CD4-positive, alpha-beta memory T cell (primary cell): ENCODE measurements at places on chromosomes 1 and 21. TPM values are rescaled to one million over a fixed set of nuclear protein-coding genes. Genes with fewer than 3 reads are reported as not detected.

The WNT4 gene
- 0.10 TPM for polyA plus RNA-seq

- H3K27me3 ChIP-seq: no peaks in the 10 kb centered on the region
- DNase-seq: no peak
- no peaks in the 10 kb centered on the region for H3K4me1 ChIP-seq
These were observed 84.0 kb downstream of the PHTF1 start for GRCh38 chr1:113675302-113675701.

The KCNN3 gene
- not detected for polyA plus RNA-seq

The PADI4 gene
- 0.08 TPM for polyA plus RNA-seq

GRCh38 chr1:83850834-83851233 lies 148.1 kb downstream of the TTLL7 start:
- no peaks in the 10 kb centered on the region for H3K36me3 ChIP-seq
- no peak overlapping the region for H3K4me3 ChIP-seq
- H3K27me3 ChIP-seq: no peaks in the 10 kb centered on the region

The TPTE gene
- not detected for polyA plus RNA-seq

GRCh38 chr1:210882414-210883221 lies 251.3 kb downstream of the KCNH1 start:
- DNase-seq: no peak
- no peak overlapping the region for H3K27ac ChIP-seq
- no peak overlapping the region for H3K4me3 ChIP-seq

The OR2L8 gene
- polyA plus RNA-seq: not detected

- no peaks in the 10 kb centered on the region for H3K27me3 ChIP-seq
- no peak overlapping the region for H3K4me3 ChIP-seq
- H3K27ac ChIP-seq: peak overlapping the region; percentile 49
- H3K4me1 ChIP-seq: peaks cover 61% of the 10 kb centered on the region
- H3K36me3 ChIP-seq: peaks cover 7% of the 10 kb centered on the region
These were observed 5.8 kb downstream of the TTC13 start for GRCh38 chr1:230972855-230973271.

The NUDT4B gene
- 3.1 TPM for polyA plus RNA-seq

The CRYAA gene
- polyA plus RNA-seq: not detected

GRCh38 chr1:111971396-111971795 lies 18.1 kb downstream of the KCND3 start:
- no peak overlapping the region for H3K4me3 ChIP-seq
- H3K36me3 ChIP-seq: no peaks in the 10 kb centered on the region
- no peaks in the 10 kb centered on the region for H3K4me1 ChIP-seq
- DNase-seq: no peak

The CD1B gene
- polyA plus RNA-seq: not detected

GRCh38 chr1:95201905-95202304 lies 32.1 kb upstream of the RWDD3 start:
- no peaks in the 10 kb centered on the region for H3K4me1 ChIP-seq
- no peak overlapping the region for H3K4me3 ChIP-seq
- H3K27ac ChIP-seq: no peak overlapping the region
- no peaks in the 10 kb centered on the region for H3K36me3 ChIP-seq

The ERICH3 gene
- not detected for polyA plus RNA-seq

- DNase-seq: peak; percentile 66
- peaks cover under 1% of the 10 kb centered on the region for H3K36me3 ChIP-seq
- H3K27me3 ChIP-seq: no peaks in the 10 kb centered on the region
- no peak overlapping the region for H3K4me3 ChIP-seq
These were observed 25.6 kb downstream of the TOMM20 start for GRCh38 chr1:235102993-235103411.

The EPHA10 gene
- polyA plus RNA-seq: not detected

DNA sequence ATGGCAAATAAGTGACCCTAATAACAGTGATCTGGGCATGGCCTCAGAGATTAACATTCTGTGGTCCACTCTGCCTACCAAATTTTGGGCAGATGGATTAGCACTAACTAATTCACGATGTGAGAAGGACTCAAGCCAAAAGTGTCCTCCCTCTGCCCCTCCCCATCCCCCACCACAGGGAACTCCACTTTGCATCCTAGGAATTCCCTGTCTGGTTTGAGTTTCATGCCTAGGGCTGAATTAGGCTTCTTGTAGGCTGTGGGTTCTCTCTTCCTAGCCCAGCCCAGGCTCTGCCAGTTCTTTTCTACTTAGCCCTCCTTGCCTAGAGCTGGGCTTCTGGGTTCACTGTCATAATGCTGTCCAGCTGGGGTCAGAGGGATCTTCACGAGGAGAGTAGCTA lies 64.1 kb downstream of the ATP2B4 start:
- no peak for DNase-seq
- no peaks in the 10 kb centered on the region for H3K27me3 ChIP-seq
- peaks cover 53% of the 10 kb centered on the region for H3K4me1 ChIP-seq

- no peaks in the 10 kb centered on the region for H3K36me3 ChIP-seq
- H3K4me1 ChIP-seq: no peaks in the 10 kb centered on the region
- no peak for DNase-seq
- H3K27ac ChIP-seq: no peak overlapping the region
These were observed 199.2 kb downstream of the HLX start for GRCh38 chr1:221078260-221078965.

GRCh38 chr1:50973875-50974617 lies 4.0 kb downstream of the CDKN2C start:
- H3K4me1 ChIP-seq: peaks cover 44% of the 10 kb centered on the region
- no peak overlapping the region for H3K27ac ChIP-seq
- H3K27me3 ChIP-seq: no peaks in the 10 kb centered on the region
- no peaks in the 10 kb centered on the region for H3K36me3 ChIP-seq
- no peak overlapping the region for H3K4me3 ChIP-seq
- DNase-seq: no peak

DNA sequence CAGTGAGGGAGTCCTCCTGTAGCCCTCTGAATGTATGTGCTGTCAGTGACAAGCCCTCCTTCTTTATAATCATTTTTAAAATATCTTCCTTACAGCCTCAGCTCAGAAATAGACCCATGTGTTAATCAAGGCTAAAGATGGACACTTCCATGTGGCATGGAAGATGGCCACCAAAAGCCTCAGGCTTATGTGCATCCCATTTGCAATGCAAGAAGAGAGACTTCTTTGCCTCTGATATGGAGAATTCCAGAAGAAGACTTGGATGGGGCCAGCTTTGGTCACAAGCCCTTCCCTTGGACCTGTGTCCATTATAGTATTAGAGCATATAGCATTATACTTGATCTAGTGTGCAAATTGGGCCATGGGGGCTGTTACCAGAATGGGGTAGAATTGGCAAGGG lies 18.5 kb downstream of the CCDC185 start:
- H3K27ac ChIP-seq: no peak overlapping the region
- no peak for DNase-seq
- no peaks in the 10 kb centered on the region for H3K27me3 ChIP-seq

GRCh38 chr1:212179394-212180076 lies 105.7 kb upstream of the PPP2R5A start:
- H3K27me3 ChIP-seq: no peaks in the 10 kb centered on the region
- DNase-seq: no peak
- no peak overlapping the region for H3K27ac ChIP-seq
- no peak overlapping the region for H3K4me3 ChIP-seq

GRCh38 chr1:47779613-47780012 lies 217.6 kb downstream of the TRABD2B start:
- H3K27ac ChIP-seq: no peak overlapping the region
- no peaks in the 10 kb centered on the region for H3K4me1 ChIP-seq
- H3K4me3 ChIP-seq: no peak overlapping the region
- no peaks in the 10 kb centered on the region for H3K27me3 ChIP-seq

GRCh38 chr1:154856544-154856943 lies 13.5 kb downstream of the KCNN3 start:
- H3K36me3 ChIP-seq: no peaks in the 10 kb centered on the region
- H3K27me3 ChIP-seq: no peaks in the 10 kb centered on the region
- no peak for DNase-seq
- no peaks in the 10 kb centered on the region for H3K4me1 ChIP-seq
- H3K4me3 ChIP-seq: no peak overlapping the region

DNA sequence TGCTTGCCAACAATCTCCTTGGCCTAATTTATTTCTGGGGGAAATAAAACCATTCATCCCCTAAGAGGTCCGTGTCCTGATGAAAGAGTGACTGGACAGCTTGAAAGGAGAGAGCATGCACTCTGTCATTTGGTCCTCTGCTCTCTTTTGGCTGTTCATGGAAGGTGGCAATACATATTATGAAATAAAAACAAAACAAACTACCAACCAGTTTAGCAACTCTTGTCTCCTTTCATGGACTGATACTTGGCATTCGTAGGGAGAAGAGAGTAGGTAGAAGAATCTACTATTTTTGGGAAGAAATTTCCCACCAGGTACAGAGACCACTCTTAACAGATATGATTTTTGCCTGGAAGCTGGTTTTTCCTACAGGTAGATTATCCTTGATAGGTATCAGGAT lies 746 bp upstream of the C1orf116 start:
- H3K27me3 ChIP-seq: peaks cover 10% of the 10 kb centered on the region
- H3K36me3 ChIP-seq: no peaks in the 10 kb centered on the region
- H3K27ac ChIP-seq: no peak overlapping the region
- DNase-seq: no peak

DNA sequence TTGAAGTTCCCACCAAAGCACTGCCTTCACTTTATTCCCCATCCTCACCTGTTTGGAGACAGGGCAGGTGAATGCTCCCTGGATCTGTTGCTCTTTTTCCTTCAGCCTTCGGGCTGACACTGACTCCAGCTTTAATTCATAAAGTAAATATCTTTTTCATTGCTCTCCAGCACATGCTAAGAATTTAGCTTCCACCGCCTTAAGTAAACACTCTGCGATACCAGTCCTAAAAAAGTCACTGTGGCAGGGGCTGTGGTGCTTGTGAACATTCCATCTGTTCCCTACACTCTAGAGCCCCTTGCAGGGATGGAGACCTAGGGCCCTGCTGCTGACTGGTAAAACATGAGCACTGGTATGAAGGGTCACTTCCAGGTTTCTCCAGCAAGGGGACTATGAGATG lies 896 bp upstream of the PLA2G2A start:
- DNase-seq: no peak
- no peak overlapping the region for H3K4me3 ChIP-seq
- H3K36me3 ChIP-seq: no peaks in the 10 kb centered on the region
- no peaks in the 10 kb centered on the region for H3K27me3 ChIP-seq
- H3K27ac ChIP-seq: no peak overlapping the region

The NEK2 gene
- polyA plus RNA-seq: not detected

DNA sequence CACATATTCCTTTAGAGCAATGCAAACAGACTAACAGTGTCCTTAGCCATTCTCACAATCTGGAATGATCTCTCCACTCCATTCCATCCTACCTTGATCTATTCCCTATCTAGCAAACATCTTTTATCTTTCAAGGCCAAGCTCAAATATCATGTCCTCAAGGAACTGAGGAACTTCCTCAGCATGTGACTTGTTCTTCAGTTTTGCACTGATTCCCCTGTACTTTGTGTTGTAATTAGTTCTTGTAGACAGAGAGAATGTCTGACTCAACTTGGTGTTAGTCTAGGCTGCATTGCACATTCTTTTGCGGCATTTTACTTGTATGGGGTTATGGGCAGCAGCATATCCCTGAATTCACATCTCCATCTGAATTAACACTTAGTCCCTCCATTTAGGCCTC lies 31.5 kb upstream of the GJA5 start:
- H3K27ac ChIP-seq: no peak overlapping the region
- H3K4me1 ChIP-seq: no peaks in the 10 kb centered on the region
- H3K36me3 ChIP-seq: no peaks in the 10 kb centered on the region
- no peaks in the 10 kb centered on the region for H3K27me3 ChIP-seq
- DNase-seq: no peak

DNA sequence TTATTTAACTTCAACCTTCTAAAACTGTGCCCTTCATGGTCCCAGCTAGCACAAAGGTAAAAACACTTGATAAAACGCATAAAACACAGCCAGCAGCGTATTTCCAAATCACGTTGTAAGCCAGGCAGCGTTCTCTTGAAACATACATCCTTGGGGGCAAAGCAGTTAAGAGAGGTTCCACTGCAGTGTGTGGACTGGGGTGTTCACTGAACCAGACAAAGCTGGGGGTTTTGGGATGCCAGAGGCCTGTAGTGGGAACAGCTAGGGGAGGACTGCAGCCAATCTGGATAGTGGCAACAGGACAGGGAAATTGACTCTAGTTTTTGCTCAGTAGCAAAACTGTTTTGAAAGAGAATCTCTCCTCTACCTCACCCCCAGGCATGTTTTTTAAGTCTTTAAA lies 21.5 kb upstream of the ATP5PO start:
- H3K36me3 ChIP-seq: no peaks in the 10 kb centered on the region
- no peaks in the 10 kb centered on the region for H3K27me3 ChIP-seq
- H3K4me3 ChIP-seq: no peak overlapping the region

- no peak overlapping the region for H3K27ac ChIP-seq
- H3K36me3 ChIP-seq: peaks cover 4% of the 10 kb centered on the region
- no peaks in the 10 kb centered on the region for H3K27me3 ChIP-seq
- H3K4me3 ChIP-seq: no peak overlapping the region
- peaks cover 28% of the 10 kb centered on the region for H3K4me1 ChIP-seq
These were observed 24.4 kb downstream of the DHRS3 start for GRCh38 chr1:12593621-12594066.

- H3K27ac ChIP-seq: no peak overlapping the region
- no peaks in the 10 kb centered on the region for H3K27me3 ChIP-seq
- no peaks in the 10 kb centered on the region for H3K36me3 ChIP-seq
- no peaks in the 10 kb centered on the region for H3K4me1 ChIP-seq
These were observed 72.4 kb downstream of the NTNG1 start for GRCh38 chr1:107213225-107213624.

- no peak for DNase-seq
- no peaks in the 10 kb centered on the region for H3K36me3 ChIP-seq
- H3K27ac ChIP-seq: no peak overlapping the region
- H3K27me3 ChIP-seq: no peaks in the 10 kb centered on the region
- no peak overlapping the region for H3K4me3 ChIP-seq
These were observed 4.3 kb downstream of the PLCH2 start for GRCh38 chr1:2480236-2480985.

The CELA2A gene
- not detected for polyA plus RNA-seq

GRCh38 chr1:15314328-15315281 lies 67.6 kb downstream of the FHAD1 start:
- no peak overlapping the region for H3K27ac ChIP-seq
- H3K4me3 ChIP-seq: no peak overlapping the region
- DNase-seq: no peak
- no peaks in the 10 kb centered on the region for H3K4me1 ChIP-seq

- H3K4me3 ChIP-seq: no peak overlapping the region
- no peak overlapping the region for H3K27ac ChIP-seq
- no peak for DNase-seq
- no peaks in the 10 kb centered on the region for H3K27me3 ChIP-seq
These were observed 12.7 kb upstream of the ZBTB21 start for GRCh38 chr21:42022906-42023305.

DNA sequence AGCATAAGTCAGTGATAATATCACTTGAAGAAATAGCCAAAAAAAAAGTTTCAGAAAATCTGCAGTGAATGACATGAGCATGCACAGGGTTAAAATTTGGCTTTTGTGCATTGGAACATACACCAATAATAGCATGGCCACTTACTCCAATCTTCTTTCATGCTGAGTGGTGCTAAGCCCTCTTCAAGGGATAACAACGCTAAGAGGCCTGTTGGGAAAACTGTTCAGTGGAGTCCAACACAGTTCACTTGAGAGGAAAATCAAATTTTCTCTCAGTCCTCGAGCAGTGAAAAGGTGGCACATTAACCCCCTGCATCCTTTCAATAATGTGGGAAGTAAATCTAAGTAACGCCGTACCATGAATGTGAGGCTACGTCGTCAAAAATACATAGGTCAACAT lies 264.7 kb downstream of the SPATA17 start:
- no peaks in the 10 kb centered on the region for H3K27me3 ChIP-seq
- DNase-seq: no peak
- H3K4me3 ChIP-seq: no peak overlapping the region
- H3K4me1 ChIP-seq: no peaks in the 10 kb centered on the region
- no peak overlapping the region for H3K27ac ChIP-seq
- no peaks in the 10 kb centered on the region for H3K36me3 ChIP-seq

- no peaks in the 10 kb centered on the region for H3K4me1 ChIP-seq
- no peak for DNase-seq
- no peaks in the 10 kb centered on the region for H3K36me3 ChIP-seq
- H3K4me3 ChIP-seq: no peak overlapping the region
These were observed 317.4 kb upstream of the RUNX1 start for GRCh38 chr21:35366394-35367080.
